ENCODE measurements at places on chromosomes 7 and 10.

DNA sequence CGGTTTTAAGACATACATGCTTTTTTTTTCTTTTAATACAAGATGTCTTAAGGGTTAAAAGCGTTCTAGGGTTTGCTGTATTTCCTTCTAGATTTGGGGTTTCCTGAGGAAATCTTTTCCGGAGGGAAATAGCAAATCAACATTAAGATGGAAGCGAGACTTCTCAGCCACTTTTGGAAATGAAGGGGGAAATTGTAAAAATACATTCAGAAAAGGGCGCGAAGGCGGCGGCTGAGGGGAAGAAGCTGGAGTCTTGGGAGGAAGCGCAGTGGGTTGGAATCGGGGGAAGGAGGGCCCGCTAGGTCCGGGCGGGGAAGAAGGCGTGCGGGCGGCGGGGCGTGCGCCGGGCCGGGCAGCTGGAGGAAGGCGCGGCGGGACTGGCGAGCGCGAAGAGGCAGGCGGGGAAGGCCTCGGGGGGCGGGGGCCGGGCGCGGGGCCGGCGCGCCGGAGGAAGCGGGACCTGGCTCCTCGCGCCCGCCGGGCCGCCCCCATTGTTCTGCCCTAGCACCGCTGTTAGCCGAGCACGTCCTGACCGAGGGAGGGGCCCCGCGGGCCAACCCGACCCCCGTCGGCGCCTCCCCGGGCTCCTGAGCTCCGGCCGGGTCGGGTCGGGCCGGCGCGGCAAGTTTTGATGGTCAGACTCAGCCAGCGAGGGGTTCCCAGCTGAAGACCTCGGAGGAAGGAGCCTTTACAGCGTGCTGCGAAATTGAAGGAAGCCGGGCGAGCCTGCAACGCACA is 1.5 kb upstream of the SKIDA1 start:
- no peak for DNase-seq

GRCh38 chr7:25750744-25751508 is 401.1 kb upstream of the NFE2L3 start:
- DNase-seq: no peak

DNA sequence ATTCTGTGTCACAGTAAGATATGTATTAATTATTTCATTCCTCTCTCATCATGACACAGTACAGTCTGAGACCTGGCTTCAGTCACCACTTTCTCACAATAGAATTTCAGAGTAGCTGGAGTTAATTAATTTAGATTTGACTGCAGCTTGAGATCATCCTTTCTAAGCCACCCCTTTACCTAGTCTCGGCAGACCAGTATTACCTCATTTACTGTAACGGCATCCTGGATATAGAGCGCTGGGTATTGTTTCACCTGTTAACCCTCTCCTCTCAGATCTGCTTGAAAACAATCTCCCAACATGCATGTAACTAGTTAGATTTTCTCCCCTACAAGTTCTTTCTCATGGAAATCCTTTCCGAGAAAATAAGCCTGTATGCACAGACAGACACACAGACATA is 1057.5 kb downstream of the GATA3 start:
- DNase-seq: no peak

- DNase-seq: no peak
These were observed 158.8 kb upstream of the CHST15 start for GRCh38 chr10:124252097-124252715.

GRCh38 chr10:3413937-3414666 is 241.5 kb upstream of the PITRM1 start:
- no peak for DNase-seq
